ENCODE measurements at places on chromosomes 4 and X. TPM values are rescaled to one million over a fixed set of nuclear protein-coding genes. Genes with fewer than 3 reads are reported as not detected.

IL13RA1 gene
- 106 TPM for total RNA-seq

TIMM17B gene
- 54.1 TPM for total RNA-seq

DRP2 gene
- 0.80 TPM for total RNA-seq

REPS2 gene
- total RNA-seq = 15.4 TPM

ASIC5 gene
- total RNA-seq = not detected

SEC24B gene
- 21.7 TPM for total RNA-seq

ADGRL3 gene
- 0.90 TPM for total RNA-seq

MAOA gene
- 5.0 TPM for total RNA-seq

MAGEA1 gene
- total RNA-seq = not detected

CT45A1 gene
- total RNA-seq = not detected

HMX1 gene
- not detected for total RNA-seq

Data from PC-9 (cell line).